ENCODE measurements at places on chromosomes 16 and 17. TPM values are rescaled to one million over a fixed set of nuclear protein-coding genes. Genes with fewer than 3 reads are reported as not detected.

Gene PITPNM3
- total RNA-seq = 0.99 TPM

Gene SLC26A11
- total RNA-seq = 8.2 TPM

Gene MATCAP1
- 28.4 TPM for total RNA-seq

Gene SAMD14
- total RNA-seq = 2.1 TPM

Gene CHST6
- total RNA-seq = 0.26 TPM

Gene ELMO3
- 0.26 TPM for total RNA-seq

Gene LSM12
- 21.8 TPM for total RNA-seq

Gene CIITA
- total RNA-seq = 0.66 TPM

Gene LGALS9B
- not detected for total RNA-seq

Gene TBX6
- 0.33 TPM for total RNA-seq

Measured in fibroblast of lung (primary cell).